Activated CD8-positive, alpha-beta memory T cell treated with anti-CD3 and anti-CD28 coated beads for 48 hours (primary cell): ENCODE measurements at places on chromosomes 7 and 10.

DNA sequence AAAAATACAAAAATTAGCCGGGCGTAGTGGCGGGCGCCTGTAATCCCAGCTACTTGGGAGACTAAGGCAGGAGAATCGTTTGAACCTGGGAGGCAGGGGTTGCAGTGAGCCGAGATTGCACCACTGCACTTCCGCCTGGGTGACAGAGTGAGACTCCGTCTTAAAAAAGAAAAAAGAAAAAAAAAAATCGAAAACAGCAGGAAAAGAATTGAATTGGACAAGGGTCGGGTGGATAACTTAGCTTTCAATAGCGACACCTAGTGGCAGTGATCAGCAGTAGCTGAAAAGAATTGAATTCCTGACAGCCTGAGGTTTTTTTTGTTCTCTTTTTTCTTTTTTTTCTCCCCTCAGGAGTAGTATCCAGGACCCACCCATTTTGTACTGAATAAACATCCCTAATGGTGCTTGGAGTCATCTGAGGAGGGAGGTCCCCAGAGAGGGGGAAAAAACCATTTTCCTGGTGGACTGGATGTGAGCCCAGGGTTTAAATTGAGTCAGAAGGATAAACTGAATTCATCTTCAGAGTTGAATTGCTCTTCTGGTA, 55.1 kb downstream of the CYCS start:
- DNase-seq = no peak

GRCh38 chr7:85011127-85011526, 175.7 kb downstream of the SEMA3D start:
- DNase-seq = no peak

DNA sequence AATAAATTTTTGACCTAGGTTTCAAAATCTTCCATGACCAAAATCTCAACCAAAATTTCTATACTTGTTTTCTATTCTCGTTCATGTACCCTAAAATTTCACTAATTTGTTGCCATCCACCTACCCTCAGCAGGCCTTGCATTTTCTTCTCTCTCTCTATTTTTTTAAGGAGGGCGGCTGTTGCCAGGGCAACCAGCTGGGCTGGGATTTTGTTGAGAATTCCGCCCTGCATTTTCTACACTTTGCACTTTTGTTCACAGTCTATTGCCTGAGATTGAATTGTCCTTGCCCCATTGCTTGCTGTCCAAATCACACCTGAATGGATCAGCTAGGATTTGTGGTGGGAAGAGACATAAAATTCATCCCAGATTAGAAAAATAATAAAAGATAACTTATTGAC, 657.5 kb upstream of the NRP1 start:
- no peak for DNase-seq

DNA sequence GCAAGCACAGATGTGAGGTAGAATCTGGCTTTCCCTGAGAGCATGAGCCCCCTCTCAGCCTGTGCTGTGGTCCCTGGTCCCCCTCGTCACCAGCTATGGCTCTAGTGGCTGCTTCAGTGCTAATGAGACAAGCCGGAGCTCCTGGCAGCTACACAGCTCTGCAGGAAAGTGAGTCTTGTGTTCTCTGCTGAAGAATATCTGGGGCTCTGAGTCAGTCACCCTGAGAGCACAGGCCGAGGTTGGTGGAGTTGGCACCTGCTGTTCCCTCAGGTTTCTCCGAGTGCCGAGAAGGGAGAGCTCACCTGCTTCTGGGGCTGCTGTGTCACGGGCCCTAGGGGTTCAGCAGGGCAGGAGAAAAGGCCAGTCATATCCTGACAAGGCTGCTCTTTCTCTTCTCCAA, 37.2 kb upstream of the GJD4 start:
- no peak for DNase-seq
